HCEC 1CT (cell line): ENCODE measurements at places on chromosomes 13 and 19.

- DNase-seq: no peak
These were observed 148.9 kb downstream of the DCT start for GRCh38 chr13:94330552-94331071.

GRCh38 chr19:40611096-40611495, 9.9 kb downstream of the LTBP4 start:
- no peak for DNase-seq

DNA sequence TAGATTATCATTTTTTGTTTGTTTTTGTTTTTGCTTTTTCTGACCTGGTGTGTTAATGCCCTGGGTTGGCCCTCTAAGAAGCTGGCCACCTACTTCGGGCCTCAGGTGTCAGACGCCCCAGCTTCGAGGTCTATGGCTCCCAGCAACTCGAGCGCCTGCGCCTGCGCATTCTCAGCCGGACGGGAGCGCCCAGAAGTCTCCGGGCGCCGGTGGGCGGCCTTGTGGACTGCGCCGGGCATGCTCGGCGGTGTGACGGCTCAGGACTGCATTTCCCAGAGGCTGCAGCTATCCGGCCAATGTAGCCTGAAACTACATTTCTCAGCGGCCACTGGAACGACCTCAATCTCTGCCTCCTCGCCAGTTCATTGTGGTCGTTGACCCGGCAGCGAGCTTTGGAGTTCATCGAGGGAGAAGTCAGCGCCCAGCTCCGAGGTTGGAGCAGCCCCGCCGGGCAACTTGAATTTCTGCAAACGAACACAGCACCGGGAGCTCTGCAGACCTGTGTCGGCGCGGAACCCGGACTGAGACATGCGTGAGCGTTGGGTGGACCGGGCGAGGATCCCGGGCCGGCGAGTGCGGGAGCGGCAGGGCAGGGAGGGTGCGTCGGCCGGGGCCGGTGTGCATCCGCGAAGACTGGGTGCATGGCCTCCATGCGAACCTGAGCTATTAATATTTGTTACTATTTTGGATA, at the start of gene ZNF30:
Gene ZNF30, plus strand, starts transcription at position 219 of the 691 bp plus-strand sequence. CDS start 3,045 bp downstream, outside the sequence.
- DNase-seq: peak; percentile 81

GRCh38 chr13:52924289-52925148, 76.1 kb upstream of the PCDH8 start:
- DNase-seq: no peak

DNA sequence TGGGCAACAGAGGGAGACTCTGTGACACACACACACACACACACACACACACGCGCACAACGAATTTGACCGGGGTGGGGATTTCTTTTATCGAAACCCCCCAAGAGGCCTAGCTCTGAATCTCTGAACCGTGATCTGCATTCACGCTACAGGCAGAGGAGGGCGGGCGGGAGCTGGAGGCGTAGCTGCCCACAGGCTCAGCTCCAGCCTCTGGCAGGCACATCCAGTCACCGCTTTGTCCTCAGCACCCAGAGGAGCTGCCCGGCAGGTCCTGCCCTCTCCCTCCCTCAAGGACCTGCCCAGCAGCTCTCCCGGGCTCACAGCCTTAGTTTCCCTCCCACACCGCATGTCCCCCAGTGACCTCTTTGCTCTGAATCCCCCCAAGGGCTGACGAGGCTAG, 20.0 kb downstream of the CILP2 start:
- DNase-seq: no peak

DNA sequence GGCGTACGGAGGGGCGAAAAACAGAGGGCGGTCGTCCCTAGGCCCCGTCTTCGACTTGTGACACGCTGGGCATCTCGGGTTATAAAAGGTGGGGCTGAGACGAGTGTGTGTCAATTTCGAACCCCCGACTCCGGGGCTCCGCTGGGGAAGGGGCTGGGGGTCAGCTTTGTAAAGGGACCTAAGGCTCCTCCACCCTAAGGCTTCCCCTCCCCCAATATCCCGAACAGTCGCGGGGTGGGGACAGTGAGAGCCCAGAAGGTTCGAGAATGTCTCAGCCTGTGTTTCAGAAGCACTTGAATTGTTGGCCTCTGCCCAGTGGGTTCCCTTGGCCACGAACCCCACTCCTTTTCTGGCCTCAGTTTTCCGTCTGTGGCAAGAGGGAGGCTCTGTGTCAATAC, 450 bp downstream of the SELENOW start:
- DNase-seq: no peak

GRCh38 chr13:93716623-93717022, 490.0 kb downstream of the GPC6 start:
- peak; percentile 60 for DNase-seq

- no peak for DNase-seq
These were observed 2.1 kb upstream of the PTPRS start for GRCh38 chr19:5342573-5343201.

- no peak for DNase-seq
These were observed 22.6 kb downstream of the CYP2A6 start for GRCh38 chr19:40827386-40828247.

GRCh38 chr19:43616306-43616705, 3.1 kb downstream of the ZNF428 start:
- DNase-seq: no peak

GRCh38 chr19:19551853-19552192, 13.8 kb downstream of the CILP2 start:
- DNase-seq: no peak

DNA sequence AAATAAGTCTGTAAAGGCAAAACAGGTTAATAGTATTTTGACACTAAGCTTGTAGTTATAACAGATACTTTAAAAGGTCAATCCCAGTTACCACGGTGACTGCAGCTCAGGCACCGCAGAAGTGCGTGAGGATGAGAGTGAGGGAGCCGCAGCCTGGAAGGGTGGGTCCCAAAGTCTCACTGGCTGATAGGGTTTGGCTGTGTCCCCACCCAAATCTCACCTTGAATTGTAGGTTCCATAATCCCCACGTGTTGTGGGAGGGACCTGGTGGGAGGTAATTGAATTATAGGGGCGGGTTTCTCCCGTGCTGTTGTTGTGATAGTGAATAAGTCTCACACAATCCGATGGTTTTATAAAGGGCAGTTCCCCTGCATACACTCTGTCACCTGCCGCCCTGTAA, 40.0 kb upstream of the GAS6 start:
- DNase-seq: no peak

DNA sequence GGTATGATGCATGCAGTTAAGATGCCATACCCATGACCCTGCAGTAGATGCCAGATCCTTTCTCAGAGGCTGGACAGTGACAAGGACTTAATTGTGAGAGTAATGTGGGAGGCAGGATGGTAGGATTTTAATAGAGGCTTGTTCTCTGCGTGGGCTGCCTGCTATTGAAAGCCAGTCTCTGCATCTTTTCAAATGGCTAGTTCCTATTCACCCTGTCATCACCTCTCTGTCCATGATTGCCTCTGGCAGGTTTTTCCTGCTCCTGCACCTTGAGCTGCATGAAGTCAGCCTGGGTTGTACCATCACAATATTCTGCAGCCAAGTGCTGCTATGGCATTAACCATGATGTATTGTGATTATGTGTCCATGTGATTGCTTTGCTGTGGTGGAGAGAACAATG, 440.5 kb downstream of the ITGBL1 start:
- DNase-seq: no peak

GRCh38 chr13:33524086-33524485, 238.5 kb upstream of the STARD13 start:
- DNase-seq: peak; percentile 83

DNA sequence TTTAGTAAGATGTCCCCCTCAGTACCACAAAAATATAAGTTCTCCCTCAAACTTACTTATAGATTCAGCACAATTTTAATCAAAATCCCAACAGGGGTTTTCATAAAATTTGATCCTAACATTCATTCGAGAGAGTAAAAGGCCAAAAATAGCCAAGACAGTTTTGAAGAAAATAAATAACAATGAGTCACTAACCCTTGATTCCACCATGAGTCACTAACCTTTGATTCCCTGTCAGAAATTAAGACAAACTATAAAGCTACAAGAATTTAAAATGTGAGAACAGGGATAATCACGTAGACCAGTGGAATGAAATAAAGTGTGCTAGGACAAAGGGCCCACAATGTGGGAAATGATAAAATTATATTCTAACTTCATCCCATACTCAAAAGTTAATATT, 320.3 kb downstream of the SUCLA2 start:
- peak; percentile 75 for DNase-seq

- DNase-seq: no peak
These were observed 18.8 kb upstream of the UBE2L5 start for GRCh38 chr13:30403456-30403855.

DNA sequence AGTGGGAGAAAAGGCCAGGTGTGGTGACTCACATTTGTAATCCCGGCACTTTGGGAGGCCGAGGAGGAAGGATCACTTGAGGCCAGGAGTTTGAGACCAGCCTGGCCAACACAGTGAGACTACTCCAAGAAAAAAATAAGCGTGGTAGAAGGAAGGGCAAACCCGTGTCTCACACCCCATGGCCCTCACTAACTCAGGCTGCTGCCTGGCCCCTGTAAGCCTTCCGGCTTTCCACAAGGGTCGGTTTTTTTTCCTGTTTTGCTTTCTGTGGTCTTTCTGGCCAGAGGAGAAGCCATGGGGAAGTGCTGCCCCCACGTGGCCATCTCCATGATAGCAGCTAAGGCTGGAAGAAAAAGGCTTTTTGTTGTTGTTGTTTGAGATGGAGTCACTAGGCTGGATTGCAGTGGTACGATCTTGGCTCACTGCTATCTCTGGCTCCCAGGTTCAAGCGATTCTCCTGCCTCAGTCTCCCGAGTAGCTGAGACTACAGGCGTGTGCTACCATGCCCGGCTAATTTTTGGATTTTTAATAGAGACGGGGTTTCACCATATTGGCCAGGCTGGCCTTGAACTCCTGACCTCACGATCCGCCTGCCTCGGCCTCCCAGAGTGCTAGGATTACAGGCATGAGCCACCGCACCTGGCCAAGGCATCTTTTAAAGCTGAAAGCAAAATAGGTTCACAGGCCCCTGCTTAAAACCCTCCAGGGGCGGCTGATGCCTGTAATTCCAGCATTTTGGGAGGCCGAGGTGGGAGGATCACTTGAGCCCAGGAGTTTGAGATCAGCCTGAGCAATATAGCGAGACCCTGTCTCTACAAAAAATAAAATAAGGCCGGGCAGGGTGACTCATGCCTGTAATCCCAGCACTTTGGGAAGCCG, 7.5 kb upstream of the ARHGEF18 start:
- DNase-seq: peak; percentile 47

- DNase-seq: no peak
These were observed 758 bp upstream of the ZNF888 start for GRCh38 chr19:52923778-52924593.

GRCh38 chr13:49664606-49665005, 26.7 kb downstream of the EBPL start:
- no peak for DNase-seq

GRCh38 chr13:54879036-54879435, 1850.4 kb downstream of the OLFM4 start:
- no peak for DNase-seq

DNA sequence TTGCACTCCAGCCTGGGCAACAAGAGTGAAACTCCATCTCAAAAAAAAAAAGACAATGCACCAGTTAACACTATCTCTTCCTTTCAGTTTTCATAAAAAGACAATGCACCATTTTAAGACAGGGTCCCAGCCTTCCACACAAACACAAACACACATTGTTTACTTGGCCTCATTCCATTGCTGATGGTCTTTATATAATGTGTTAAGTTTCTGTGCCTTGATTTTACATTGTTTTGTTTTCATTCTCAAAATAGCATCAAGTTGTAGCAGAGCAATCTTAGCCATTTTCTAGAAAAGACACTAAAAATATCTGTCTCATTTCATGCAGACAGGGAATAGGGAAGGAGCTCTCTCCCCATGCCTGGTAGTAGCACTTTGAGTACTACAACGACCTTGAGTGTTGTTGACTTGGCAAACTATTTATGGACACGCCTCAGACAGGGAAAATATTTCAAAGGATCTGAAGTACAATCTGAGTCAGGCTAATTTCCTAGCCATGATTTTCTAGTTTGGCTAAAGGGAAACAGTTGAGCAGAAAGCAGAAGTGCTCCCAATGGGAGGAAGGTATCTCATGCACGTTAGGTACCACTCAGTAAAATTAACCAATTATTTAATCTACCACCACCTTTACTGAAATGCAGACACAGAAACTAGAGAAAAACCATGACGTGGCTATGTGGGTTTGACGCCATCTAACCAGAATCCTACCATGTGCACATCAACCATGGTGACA, 120.6 kb downstream of the ABCC4 start:
- no peak for DNase-seq

DNA sequence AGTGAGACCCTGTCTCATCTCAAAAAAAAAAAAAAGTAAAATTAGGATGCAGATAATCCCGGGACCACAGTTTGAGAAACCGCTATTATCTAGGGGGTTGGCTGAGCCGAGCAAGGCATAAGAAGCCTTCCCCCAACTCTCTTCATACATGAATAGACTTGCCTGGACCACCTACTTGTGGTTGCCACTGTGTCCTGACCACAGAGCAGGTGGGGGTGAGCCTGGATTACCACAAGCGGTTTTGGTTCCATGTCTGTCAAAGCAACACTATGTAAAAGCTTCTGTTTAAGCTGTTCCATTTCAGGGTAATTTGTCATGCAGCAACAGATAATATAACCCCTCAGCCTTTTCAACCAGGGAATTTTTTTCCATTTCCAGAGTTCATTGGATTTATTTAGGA, 3.3 kb upstream of the NAPA start:
- DNase-seq: no peak

- DNase-seq: no peak
These were observed 25.7 kb downstream of the LTBP4 start for GRCh38 chr19:40626918-40627317.

DNA sequence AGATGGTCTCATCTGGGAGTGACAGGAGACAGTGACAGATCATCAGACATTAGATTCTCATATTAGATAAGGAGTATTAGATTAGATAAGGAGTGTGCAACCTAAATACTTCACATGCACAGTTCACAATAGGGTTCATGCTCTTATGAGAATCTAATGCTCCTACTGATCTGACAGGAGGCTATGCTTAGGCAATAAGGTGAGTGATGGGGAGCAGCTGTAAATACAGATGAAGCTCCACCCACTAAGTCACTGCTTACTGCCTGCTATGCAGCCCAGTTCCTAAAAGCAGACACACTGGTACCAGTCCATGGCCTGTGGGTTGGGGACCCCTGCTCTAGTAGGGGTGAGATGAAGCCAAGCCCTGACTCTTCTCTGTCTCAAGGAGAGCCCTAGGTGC, 10.0 kb upstream of the IGFL3 start:
- DNase-seq: peak; percentile 11

DNA sequence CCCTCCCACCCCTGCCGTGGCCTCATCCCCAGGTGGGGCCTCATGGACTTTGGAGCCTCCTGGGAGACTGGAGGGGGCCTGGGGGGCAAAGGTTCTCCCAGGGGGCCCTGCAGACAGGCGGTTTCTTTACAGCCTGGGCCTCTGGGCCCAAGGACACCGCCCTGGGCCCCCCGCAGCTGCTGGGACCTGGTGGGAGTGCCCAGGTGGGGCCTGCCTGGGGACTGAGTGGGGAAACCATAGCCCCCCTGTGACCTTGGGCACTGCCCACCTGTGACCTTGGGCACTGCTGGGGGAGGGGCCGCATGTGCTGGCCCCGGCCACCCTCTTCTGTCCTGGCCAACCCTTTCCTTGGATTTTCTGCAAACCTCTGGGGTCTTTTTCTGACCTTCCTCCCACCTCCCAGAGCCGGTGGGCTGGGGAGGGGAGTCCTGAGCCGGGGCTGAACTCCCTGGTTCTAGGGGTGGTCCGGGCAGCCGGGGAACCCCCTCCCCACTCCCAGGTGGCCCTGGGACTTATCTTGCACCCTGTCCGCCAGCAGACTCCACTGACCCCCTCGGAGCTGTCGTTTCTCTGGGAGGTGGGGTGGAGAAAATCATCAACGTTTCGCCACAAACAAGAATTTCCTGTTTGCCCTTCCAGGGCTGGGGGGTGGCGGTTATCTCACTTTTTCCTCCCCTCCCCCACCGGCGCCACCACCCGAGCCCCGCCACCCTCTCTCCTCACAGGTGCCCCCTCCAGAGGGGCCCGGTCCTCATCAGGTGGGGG, 27.0 kb downstream of the ARID3A start:
- DNase-seq: no peak
